ENCODE measurements at places on chromosomes 2 and 18.

DNA sequence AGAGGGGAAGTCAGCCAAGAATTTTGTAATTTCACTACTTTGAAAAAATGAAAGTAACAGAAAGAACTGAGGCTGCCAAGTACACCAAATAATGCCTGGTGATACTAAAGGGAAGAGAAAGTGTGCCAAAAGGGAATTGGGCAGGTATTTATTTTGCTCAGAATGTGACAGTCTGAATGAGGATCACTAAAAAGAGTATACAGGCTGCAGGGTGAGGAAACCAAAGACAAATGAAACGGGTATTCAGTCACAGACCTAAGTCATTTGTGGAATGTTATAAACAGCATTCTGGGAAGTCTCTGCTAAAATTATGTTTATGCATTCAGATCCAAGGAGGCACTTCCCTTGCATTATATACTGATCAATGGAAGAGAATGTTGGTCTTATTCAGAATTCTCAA lies 418.6 kb upstream of the SLC39A10 start:
- DNase-seq, result no peak

DNA sequence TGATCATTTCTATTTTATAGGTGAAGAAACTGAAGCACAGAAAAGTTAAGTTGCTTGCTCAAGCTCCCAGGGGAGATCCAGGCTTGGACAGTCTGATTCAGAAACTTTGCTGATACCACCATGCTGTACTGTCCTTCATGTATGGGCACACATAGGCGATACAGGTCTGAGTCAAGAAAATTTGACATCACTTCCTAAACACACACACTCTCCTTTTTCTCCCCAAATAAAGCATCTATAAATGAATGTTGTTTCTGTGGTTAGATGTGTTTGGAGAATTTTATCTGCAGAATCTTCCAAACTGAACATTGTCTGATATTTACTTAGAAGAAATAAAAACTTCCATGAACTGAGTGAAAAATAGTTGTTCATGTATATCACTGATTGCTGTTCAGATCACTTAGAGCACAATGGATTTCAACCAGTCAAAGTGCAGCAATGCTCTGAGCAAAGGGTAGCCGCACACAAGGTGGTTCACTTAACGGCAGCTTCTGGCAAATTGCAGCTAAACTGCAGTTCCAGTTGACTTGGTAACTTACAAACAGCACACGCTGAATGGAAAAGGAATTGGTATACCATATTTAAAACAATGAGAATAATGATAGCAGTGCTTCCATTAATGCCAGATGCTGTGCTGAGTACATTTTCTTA lies 10.0 kb upstream of the AGFG1 start:
- no peak for DNase-seq

DNA sequence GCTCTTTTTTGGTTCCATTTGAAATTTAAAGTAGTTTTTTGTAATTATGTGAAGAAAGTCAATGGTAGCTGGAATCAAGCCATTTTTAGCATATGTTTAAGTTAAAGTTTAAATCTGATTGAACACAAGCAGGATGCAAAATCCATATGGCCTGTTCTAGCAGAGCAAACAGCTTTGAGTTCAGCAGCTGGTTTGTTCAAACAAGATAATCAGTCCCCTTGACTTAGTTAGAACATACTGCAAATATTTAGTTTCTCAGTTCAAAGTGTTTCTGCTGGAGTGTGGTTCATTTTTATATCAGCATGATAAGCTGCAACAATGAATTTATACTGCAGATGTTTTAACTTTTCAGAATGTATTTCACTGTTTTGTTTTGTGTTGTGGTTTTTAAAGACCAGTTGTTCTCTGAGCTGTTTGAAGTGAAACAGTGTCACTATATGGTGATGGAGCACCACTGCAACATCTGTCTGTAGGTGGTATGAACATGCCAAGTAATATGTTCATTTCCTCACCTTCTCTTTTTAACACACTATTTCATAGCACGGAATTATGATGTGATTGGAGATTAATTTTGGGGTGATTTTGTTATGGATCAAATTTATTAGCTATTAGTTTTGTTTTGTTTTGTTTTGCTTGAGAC lies 125.3 kb downstream of the COL4A4 start:
- no peak for DNase-seq

DNA sequence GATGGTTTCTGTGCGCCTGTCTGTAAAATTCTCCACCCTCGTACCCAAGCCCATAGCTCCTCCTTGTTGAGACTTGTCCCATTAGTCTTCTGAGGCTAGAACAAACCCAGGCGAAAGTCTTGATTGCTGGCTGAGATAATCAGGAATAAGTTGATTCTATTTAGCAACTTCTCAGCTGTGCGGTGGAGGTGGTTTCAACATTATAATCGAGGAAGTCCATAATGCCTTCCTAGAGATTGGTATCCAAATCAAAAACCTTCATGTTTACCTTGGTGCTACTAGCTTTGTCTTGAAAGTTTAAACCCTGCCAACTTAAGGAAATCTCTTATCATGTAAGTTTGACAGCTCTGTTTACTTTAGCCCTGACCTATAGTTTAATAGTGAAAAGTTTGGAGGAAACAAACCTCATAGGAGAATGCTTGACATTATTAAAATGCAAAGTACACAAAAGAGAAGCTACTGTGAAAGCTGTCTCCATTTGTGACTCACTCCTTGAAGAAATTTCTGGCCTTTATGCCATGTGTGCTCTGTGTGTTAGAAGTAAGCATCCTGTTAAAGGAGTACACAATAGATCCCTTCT lies 36.6 kb upstream of the DSC1 start:
- no peak for DNase-seq

GRCh38 chr18:23198217-23198845 lies 63.0 kb downstream of the CABLES1 start:
- no peak for DNase-seq

DNA sequence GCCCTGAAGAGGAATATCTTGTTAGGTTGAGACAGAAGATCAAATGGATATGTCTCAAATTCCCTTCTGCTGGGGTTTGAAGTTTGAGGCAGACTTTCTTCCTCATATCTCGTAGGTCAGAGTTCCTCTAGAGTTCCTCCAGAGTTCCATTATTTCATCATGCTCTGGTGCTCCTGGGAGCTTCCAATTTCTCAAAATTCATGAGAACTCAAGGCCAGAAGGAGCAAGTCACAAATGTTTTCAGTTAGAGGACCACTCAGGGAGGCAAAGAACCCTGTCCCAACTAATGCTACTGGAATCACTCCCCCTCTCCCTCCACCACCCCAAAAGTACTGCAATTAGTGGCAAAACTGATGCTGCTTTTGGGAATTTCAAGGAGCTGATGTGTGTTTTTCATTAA lies 115.7 kb upstream of the RBMS1 start:
- no peak for DNase-seq

- no peak for DNase-seq
Observed at GRCh38 chr2:18855027-18855426, 265.7 kb upstream of the NT5C1B start.

- DNase-seq, result no peak
Observed at GRCh38 chr18:75161256-75162028, 47.5 kb downstream of the PTGR3 start.

GRCh38 chr2:120952318-120952717 lies 216.7 kb downstream of the GLI2 start:
- DNase-seq, result no peak

DNA sequence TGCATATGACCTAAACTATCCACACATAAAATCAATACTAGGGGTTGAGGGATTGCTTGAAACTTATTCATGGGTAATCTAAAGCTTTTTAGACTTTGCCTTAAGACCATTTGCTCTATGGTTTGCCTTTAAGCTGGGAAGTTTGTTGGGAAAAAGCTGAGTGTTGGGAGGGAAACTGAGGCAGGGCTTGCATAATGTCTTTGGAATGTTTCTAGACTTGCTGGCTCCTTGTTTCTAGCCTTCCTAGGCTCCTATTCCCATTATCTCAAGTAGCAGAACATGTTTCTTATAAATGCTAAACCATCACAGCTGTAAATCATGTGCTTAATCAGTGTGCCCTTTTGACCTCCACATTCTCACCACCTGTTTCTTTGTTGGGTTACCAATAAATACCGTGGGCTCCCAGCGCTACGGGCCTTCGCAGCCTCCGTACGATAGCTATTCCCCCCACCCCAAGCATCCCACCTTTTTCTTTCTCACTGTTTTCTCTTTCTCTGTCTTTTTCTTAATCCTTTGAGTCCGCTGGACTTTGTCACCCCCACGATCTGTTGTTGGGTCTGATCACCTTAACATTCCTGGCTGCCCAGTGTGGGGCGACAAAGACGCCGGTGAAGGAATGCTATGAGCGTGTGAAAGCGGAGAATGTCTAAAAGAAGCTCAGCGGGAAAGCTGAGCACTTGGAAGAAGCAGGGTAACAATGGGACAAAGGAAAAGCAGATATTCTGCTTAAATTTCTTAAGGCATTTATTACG lies 49.4 kb upstream of the CWC22 start:
- DNase-seq, result no peak

- no peak for DNase-seq
Observed at GRCh38 chr18:48059455-48060010, 129.1 kb upstream of the SMAD2 start.

GRCh38 chr2:223563462-223563861 lies 38.7 kb downstream of the SCG2 start:
- no peak for DNase-seq

- no peak for DNase-seq
Observed at GRCh38 chr2:63015389-63015788, 35.2 kb upstream of the OTX1 start.

GRCh38 chr18:79314838-79315388 lies 80.8 kb upstream of the NFATC1 start:
- DNase-seq, result no peak

- DNase-seq, result no peak
Observed at GRCh38 chr2:221567231-221567760, 4.8 kb downstream of the EPHA4 start.

GRCh38 chr18:3607309-3608098 lies 157.5 kb downstream of the TGIF1 start:
- no peak for DNase-seq

DNA sequence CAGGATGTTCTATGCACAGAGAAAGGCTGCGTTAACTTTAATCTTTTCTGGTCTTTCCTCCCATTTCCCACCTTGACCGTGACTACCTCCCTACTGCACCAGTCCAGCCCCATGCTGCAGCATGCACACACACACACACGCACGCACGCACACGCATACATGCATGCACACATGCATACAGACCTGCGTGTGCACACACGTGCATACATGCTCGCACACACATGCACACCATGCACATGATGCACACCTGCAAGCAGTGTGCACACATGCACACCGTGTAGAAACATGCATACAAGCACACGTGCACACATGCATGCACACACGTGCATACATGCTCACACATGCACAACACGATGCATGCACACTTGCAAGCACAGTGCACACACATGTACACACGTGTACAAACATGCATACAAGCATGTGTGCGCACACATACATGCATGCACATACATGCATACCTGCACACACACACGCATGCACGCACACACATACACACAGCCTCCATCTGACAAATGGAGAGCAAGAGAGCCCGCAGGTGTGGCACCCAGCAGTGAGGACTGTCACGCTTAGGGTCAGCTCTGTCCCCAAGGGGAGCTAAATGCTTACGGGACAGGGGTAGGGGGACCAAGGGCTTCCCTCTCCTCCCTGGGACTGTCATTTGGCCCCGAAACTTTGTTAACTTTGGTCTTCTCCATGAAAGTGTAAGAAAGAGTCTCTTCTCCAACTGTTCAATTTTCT lies 18.2 kb downstream of the SNORC start:
- DNase-seq, result no peak

DNA sequence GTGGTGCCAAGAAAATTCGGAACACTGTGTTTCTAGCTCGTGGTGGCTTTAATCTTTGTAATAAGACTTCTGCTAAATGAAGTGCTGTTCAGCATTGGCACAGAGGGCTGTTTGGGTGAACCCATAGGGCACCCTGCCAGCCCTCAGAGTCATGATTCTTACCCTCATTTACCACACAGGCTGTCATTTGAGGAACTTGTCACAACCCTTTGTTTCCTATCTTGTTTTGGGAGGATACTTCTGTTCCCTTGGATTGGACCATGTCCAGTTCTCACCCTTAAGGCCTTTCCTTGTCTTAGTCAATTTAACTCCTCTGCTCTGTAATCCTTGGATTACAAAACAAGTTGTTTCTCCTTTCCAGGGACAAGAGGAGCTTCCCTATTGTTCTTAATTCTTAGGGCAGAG lies 225.7 kb downstream of the MTX2 start:
- DNase-seq, result no peak

- DNase-seq, result no peak
Observed at GRCh38 chr2:18117592-18117991, 239.1 kb downstream of the KCNS3 start.

DNA sequence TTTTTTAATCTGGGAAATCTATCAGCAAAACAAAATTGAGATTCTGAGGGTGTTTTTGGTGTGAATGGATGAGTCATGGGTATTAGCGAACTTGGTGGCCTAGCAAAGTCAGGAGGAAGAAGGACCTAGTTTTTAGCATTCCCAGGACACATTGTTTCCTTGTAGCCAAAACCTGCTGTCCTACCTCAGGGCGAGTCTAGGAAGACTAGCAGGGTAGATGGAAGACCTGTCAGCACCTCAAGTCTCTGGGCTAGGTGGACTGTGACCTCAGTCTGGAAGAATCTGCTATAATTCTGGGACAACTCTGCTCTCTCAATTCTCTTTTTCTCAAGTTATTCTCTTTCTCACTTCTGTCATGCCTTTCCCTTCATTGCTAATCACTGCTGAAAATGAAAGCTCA lies 1399.3 kb upstream of the LRRTM1 start:
- DNase-seq, result no peak

GRCh38 chr2:151258121-151258520 lies 3.5 kb downstream of the RBM43 start:
- no peak for DNase-seq

DNA sequence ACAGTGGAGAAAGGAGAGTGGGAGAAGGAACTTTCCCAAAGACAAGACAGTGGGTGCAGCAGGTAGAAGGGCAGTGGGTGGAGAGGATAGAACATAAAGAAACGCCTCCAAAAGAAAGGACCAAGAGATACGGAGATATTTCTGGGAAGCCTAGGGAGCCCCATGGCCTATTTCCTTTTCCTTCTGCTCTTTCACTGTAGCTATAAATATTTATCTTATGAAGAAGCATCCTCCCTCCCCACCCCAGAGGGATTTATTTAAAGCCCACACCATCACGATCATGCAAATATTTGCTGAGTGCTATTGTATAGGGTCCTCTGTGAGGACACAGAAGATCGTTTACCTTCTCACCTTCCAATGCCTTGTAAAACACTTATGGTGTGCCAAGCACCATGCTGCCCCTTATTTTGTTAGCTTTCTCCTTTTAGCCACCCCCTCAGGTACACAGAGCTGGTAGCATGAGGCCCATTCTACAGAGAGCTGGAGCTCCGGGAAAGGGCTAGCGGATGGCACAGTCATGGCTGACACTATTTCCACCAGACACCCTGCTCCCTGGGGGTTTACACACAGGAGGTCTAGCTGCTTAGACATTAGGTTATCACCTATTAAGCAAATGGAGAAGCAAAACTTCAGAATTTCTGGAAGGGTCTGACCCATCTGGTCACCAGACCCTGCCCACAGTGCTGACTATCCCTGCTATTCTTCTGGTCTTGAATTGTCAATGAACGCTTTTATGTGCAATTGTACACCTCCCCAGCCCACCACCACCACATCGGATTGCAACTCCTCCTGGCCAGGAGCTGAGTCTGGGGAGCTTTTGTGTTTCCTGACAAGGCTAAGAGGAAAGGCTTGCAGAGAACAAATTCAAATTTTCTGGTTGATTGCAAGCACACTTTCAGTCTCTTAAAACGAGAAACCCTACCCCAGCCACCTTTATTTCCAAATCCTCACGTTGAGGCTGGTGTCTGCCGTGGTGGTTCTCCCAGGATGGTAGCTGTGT lies 91.8 kb upstream of the KLF7 start:
- no peak for DNase-seq
